ENCODE measurements at places on chromosomes 2 and 18. TPM values are rescaled to one million over a fixed set of nuclear protein-coding genes. Genes with fewer than 3 reads are reported as not detected.

DNA sequence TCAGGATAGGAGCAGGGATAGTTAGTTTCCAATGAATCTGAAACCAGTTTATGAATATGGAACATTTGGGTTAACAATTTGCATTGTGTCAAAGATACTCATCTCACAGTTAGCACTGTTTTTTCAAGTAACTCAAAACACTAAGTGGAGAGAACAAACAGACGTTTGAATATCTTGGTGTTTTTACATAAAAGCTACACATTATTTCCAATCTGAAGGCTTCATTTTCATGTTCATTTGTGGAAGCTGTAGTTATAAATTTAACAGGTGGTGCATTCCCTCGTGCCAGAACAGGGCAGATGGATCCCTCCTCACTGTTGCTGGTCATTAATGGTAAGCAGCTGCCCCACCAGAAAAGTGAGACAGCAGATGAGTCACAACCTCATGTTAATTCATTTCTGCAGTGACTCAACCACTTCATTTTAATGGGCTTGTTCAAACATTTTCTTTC lies 286.9 kb downstream of the TMX3 start:
- H3K4me1 ChIP-seq: no peaks in the 10 kb centered on the region
- no peaks in the 10 kb centered on the region for H3K36me3 ChIP-seq
- H3K27me3 ChIP-seq: no peaks in the 10 kb centered on the region
- H3K27ac ChIP-seq: no peak overlapping the region
- no peak for DNase-seq

Gene PROC
- total RNA-seq: not detected

Gene CRIM1
- 12.6 TPM for total RNA-seq

DNA sequence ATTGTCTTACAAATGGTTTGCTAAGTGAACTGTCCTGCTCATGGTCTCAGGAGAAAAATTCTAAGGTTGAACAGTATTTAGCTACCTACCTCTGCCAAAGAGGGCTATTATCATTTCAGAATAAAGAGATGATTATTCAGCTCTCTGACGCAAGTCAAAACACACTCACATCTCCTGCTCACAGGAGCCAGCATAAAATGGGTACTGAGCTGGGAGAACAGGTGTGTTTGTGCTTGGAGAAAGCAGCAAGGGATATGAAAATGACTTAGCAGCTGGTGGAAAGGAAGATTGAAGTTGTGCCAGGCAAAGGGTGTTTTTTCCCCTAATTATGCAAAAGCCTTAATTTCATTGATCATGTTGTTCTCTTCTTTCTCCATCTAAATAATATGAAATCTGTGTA lies 47.3 kb upstream of the TANK start:
- peaks cover 3% of the 10 kb centered on the region for H3K4me1 ChIP-seq
- no peak for DNase-seq
- H3K36me3 ChIP-seq: peaks cover 4% of the 10 kb centered on the region
- H3K4me3 ChIP-seq: no peak overlapping the region

- H3K36me3 ChIP-seq: peaks cover 59% of the 10 kb centered on the region
- peaks cover 45% of the 10 kb centered on the region for H3K4me1 ChIP-seq
- peak; percentile 58 for DNase-seq
- H3K27me3 ChIP-seq: no peaks in the 10 kb centered on the region
- H3K4me3 ChIP-seq: peak overlapping the region; percentile 84
These were observed 679 bp downstream of the CLK1 start for GRCh38 chr2:200863782-200864175.

GRCh38 chr18:7470101-7470500 lies 97.0 kb upstream of the PTPRM start:
- no peak overlapping the region for H3K4me3 ChIP-seq
- no peak for DNase-seq
- no peaks in the 10 kb centered on the region for H3K27me3 ChIP-seq
- H3K27ac ChIP-seq: no peak overlapping the region

DNA sequence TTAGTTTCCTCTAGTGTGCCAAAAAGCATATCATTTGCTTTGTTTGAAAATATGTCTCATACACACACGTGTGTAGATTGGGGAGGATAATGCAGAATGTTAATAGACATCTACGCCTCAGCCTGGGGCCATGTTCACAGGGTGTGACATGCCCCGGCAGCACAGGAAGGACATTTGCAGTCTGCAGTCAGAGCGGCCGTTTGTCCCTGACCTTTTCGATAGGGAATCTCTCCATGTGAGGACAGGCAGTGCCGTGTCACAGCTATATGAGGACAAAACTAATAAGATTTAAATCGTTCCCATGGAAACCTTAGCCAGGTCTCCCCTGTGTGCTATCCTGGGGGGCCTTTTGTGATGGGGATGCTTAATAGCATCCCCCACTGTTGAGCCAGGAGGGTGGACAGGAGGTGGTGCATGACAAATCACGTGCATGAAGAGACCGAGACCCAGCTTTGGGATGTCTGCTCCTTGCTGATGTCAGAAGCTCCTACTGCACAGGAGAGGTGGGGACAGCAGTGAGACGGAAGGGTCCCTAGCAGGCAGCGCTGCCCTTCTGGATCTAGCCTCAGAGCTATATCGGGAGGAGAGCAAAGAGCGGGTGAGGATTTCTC lies 100.6 kb downstream of the RNF144A start:
- peaks cover 13% of the 10 kb centered on the region for H3K4me1 ChIP-seq
- peaks cover 3% of the 10 kb centered on the region for H3K36me3 ChIP-seq
- no peak overlapping the region for H3K4me3 ChIP-seq
- no peaks in the 10 kb centered on the region for H3K27me3 ChIP-seq

Gene CCBE1
- total RNA-seq: not detected

Gene SCN9A
- total RNA-seq: not detected

Gene RAB1A
- total RNA-seq: 78.3 TPM

GRCh38 chr2:88601286-88601685 lies 26.0 kb downstream of the EIF2AK3 start:
- H3K4me3 ChIP-seq: no peak overlapping the region
- no peak overlapping the region for H3K27ac ChIP-seq
- no peaks in the 10 kb centered on the region for H3K27me3 ChIP-seq
- H3K36me3 ChIP-seq: peaks cover 8% of the 10 kb centered on the region
- no peak for DNase-seq

DNA sequence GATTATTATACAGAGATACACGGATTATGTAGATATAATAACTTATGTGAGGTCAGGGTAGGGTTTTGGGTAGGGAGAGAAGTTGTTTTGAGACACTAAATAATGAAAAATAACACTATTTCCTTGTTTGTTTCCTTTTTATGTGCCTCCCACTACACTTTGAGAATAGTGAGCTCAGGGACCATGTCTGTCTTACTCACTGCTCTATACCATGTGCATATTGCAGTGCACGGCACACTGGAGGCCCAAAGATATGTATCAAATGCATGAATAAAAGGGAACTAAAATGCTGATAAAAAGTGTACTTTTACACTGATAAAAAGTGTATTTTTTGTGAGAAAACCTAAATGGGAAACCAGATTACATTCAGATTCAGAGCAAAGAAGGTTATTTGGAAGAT lies 151.4 kb upstream of the NABP1 start:
- no peaks in the 10 kb centered on the region for H3K27me3 ChIP-seq
- no peak overlapping the region for H3K27ac ChIP-seq
- no peaks in the 10 kb centered on the region for H3K4me1 ChIP-seq
- no peak for DNase-seq

- H3K27me3 ChIP-seq: no peaks in the 10 kb centered on the region
- DNase-seq: no peak
- H3K36me3 ChIP-seq: no peaks in the 10 kb centered on the region
- H3K27ac ChIP-seq: no peak overlapping the region
These were observed 834.0 kb upstream of the FSHR start for GRCh38 chr2:49988276-49988675.

- no peak overlapping the region for H3K27ac ChIP-seq
- H3K4me3 ChIP-seq: no peak overlapping the region
- no peaks in the 10 kb centered on the region for H3K4me1 ChIP-seq
- DNase-seq: no peak
- no peaks in the 10 kb centered on the region for H3K27me3 ChIP-seq
- H3K36me3 ChIP-seq: peaks cover 45% of the 10 kb centered on the region
These were observed 66.5 kb upstream of the TNFRSF11A start for GRCh38 chr18:62258616-62259015.

DNA sequence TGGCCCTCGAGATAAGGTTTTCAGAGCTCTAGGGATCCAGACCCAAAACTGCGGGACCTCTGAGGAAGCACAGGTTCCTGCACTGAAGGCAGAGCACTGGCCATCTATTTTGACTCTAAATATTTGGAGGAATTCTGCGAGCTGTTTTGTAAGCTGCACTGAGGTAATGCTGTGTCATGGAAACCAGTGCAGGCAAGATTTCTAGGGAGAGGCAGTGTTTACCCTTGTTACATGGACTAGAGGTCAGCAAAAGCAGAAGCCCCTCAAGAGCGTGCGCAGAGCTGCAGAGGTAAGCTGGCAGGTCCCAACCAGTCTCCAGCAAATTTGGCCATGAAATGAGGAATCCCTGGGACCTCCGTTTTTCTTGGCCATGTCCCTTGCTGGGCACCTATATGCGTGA lies 137.3 kb downstream of the RNF152 start:
- no peak for DNase-seq
- no peaks in the 10 kb centered on the region for H3K36me3 ChIP-seq
- no peak overlapping the region for H3K4me3 ChIP-seq
- H3K27me3 ChIP-seq: peaks cover 5% of the 10 kb centered on the region

Gene RRM2
- 506 TPM for total RNA-seq
